ENCODE measurements at places on chromosomes 1 and 21.

GRCh38 chr1:223233410-223234169 is 90.5 kb upstream of the TLR5 start:
- DNase-seq, result peak; percentile 60

DNA sequence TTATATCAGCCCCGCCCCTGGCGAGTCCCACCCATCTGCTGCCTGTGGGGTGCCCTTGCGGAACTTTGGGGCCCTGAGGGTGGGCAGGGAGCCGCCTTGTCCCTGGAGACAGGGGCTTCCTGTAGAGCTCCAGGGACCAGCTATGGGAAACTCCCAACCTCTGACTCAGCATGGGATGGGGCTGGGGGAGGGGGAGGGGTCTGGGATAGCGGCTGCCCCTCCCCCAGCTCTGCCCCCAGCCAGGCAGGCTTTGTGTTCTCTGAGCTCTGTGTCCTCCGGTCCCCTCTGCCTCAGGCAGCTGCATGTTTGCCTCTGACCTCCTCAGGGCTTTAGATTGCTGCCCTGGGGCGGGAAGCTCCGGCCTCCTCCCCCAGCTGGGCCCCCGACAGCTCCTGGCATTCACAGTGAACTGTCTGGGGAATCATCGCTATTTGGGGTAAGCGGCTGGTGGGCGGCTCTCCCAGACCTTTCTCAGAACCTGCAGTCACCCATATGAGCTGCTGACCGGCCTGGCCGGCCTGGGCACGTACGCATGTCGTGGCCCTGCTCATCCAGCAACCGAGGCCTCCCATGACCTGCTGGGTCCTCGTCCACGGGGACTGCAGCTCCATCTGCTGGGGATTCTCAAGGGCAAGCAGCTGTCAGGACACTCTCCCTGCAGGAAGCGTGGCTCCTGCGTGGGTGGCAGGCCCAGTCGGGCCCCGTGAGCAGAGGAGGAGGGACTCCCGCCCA is 17.1 kb downstream of the ARHGEF16 start:
- no peak for DNase-seq

DNA sequence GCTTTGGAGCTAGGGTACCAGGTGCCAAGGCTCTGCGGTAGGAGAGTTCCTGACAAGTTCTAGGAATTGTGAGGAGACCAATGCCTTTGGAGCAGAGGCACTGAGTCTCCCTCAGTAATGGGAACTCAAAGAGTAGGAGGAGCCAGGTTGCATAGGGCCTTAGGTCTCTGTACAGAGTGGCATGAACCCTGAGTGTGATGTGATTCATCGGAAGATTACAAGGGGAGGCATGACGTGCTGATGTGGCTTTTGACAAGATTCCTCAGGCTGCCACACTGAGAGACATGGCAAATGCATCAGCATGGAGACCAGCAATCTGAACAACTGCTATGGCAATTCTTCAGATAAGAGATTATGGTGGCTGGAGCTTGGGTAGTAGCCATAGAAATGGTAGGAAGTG is 94.6 kb upstream of the SLC44A3 start:
- no peak for DNase-seq

GRCh38 chr1:209421186-209421585 is 162.3 kb upstream of the CAMK1G start:
- DNase-seq, result no peak

- DNase-seq, result peak; percentile 29
Measured at GRCh38 chr1:23470282-23471070, 13.5 kb downstream of the ASAP3 start.
